ENCODE measurements at places on chromosomes 2 and 18.

DNA sequence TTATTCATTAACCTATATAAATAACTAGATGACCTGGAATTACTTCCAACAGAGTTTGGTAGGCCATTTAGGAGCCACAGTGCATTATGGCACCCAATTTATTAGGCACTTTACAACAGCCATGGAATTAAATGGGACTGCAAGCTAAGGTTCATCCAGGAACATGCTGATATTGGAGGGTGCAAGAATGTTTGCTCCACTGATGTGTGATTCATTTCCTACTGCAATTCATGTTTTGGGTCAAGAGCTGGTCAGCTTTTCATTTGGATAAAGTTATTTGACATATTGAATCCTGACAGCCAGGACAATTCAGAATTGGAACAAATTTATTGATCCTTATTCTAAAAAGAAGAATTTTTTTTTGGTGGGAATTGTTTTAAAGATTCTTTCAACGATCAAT lies 11.8 kb upstream of the LYPD1 start:
- no peak for DNase-seq

GRCh38 chr2:159251296-159252173 lies 35.0 kb downstream of the WDSUB1 start:
- DNase-seq = no peak

DNA sequence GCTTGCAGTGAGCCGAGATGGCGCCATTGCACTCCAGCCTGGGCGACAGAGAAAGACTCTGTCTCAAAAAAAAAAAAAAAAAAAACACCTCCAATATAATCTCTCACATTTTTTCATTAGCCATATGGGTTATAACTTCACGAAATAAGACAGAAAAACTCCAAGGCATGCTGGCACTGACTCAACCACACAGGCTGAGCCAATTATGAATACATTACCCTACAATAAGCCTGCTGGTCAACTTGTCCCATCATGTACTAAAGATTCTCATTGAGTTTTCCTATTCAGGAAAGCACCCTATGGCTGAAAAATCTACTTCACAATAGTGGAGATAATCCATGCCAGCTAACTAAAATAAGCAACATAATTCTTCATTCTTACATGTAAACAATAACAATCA lies 12.8 kb upstream of the MAP3K20 start:
- DNase-seq = no peak

- no peak for DNase-seq
Measured at GRCh38 chr18:73893880-73894279, 253.8 kb downstream of the FBXO15 start.

DNA sequence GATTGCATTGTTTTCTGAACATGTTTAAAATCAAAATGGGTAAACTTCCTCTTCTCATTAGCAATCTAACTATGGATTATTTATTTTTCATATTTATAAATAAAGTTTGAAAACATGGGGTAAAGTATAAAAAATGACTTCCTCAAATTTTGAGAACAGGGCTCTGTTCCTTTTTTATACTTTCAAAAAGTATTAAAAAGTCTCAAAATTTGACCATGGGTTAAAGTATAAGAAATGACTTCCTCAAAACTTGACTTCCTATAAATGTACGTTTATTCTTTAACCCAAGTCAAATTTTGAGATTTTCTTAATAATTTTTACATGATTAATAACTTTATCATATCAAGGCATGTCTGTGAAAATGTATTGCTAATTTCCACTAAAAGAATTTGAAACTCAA lies 512.4 kb downstream of the GALR1 start:
- DNase-seq = no peak

DNA sequence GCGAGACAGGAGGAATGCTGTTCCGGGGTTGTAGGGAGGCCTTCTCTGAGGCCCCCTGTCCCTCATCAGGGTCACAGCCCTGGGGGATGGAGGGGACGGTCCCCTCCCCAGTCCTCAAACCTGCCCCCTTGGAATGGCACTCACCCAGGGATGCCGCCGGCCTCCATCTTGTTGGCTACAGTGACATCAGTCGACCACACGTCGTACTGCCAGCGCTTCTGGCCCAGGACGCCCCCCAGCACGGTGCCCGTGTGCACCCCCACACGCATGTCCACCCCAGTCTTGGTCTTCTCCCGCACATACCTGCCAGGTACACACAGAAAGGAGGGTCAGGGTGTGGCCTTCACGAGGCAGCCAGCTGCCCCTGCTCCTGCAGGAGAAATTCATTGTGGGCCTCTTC lies 46.5 kb downstream of the CENPO start:
- DNase-seq = no peak

- DNase-seq = no peak
Measured at GRCh38 chr2:96787411-96787810, 26.7 kb downstream of the CNNM4 start.
